NCI-H187 treated with DMSO at 0.1 percent for 48 hours (cell line): ENCODE measurements at places on chromosomes 3 and 15.

DNA sequence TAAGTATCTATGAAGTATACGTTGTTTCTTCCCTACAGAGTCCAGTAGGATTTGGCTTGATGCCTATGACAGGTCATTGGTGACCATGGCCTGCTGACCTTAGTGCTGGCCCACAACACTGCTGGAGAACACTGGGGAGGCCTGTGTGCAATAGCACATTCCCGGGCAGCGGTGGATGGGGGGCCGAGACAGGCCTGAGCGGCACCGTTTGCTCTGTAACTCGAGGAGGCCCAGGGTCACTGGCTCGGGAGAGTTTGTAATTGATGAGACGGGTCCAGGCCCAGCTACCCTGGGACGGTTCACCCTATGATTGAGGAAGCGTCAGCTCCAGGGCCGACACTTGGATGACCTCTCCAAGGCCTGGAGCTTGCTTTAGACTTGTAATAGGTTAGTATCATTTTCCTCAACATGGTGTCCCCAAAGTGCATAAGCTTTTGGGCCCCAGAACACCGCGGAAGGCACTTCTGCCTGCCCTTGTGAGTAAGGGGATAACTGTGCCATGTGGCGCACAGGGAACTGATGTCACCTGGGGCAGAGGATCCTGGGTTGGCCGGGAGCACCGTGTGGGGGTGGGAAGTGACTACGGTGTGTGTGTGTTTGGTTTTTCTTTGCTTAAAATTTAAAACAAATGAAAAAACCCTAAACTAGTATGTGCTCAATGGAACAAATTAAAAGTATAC is 12.0 kb downstream of the TRPM1 start:
- DNase-seq: no peak

- DNase-seq: no peak
Measured at GRCh38 chr3:63067999-63068645, 192.9 kb upstream of the CADPS start.

DNA sequence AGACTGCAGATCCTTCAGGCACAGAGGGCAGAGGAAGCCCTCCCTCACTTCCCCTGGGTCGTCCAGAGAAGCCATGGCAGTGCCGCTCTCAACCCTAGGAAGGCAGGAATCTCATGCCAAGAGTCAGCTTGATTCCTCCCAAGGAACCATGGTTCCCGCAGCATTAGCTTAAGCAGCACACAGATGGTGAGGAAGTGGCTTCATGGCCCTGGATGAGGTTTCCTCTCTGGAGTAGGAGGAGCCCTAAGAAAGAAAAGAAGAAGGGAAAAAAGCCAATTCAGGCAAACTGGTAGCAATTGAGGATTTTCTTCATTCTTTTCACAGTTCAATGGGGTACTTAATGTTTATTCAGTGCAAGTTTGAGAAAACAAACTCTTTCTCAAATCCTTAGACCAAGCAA is 2.9 kb downstream of the RBSN start:
- no peak for DNase-seq

DNA sequence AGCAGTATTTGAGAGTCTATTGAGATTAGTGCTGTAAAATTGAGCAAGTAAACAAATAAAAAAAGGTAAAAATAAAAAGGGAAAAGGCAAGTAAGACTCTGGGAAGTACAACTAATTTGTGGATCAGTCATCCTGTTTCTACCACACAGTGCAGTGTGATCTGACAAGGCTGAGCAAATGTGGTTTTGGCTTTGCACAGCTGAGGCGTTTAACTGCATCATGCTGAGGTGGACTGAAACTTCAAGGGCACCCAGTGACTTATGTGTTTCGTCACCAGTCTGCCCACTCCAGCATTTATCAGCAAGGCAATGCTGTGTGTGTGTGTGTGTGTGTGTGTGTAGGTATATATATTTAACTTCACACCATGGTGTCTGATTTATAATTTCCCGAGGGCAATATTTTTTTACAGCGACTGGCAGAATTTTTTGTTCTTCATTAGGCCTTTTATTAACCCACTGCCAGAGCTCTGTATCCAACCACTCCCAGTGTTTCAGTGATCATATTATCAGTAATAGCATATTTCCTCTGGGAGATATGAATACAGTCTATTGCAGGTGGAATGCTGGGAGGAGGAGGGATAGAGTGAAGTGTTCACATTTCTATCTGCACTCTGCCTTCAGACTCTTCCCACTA is 131.5 kb upstream of the SATB1 start:
- no peak for DNase-seq

GRCh38 chr3:177622520-177622919 is 425.2 kb upstream of the TBL1XR1 start:
- no peak for DNase-seq

DNA sequence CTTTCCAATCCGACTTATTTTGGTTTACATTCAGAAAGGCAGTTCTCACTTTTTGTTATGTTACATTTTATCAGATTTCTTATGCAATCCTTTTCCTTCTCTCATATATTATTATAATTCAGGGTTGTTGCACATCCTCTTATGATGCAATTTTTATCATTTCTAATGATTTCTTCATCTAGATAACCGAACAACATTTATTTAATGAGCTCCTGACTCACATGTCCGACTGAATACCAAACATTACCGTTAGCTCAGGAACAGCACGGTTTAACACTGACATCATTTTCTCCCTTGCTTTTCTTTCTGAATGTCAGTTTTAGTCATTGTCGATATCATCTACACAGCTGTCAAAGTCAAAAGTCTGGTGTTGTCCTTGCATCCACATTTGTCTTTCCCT is 199.2 kb downstream of the BCHE start:
- no peak for DNase-seq
